NCI-H2171 treated with DMSO at 0.1 percent for 48 hours (cell line): ENCODE measurements at places on chromosomes 4 and X.

- no peak for DNase-seq
Measured at GRCh38 chrX:131762802-131763234, 218.9 kb downstream of the OR13H1 start.

GRCh38 chr4:126338548-126338947 lies 1023.8 kb downstream of the FAT4 start:
- DNase-seq, result peak; percentile 32

GRCh38 chr4:150960079-150960478 lies 55.0 kb downstream of the LRBA start:
- peak; percentile 15 for DNase-seq

GRCh38 chr4:1082215-1083182 lies 30.9 kb downstream of the RNF212 start:
- no peak for DNase-seq

DNA sequence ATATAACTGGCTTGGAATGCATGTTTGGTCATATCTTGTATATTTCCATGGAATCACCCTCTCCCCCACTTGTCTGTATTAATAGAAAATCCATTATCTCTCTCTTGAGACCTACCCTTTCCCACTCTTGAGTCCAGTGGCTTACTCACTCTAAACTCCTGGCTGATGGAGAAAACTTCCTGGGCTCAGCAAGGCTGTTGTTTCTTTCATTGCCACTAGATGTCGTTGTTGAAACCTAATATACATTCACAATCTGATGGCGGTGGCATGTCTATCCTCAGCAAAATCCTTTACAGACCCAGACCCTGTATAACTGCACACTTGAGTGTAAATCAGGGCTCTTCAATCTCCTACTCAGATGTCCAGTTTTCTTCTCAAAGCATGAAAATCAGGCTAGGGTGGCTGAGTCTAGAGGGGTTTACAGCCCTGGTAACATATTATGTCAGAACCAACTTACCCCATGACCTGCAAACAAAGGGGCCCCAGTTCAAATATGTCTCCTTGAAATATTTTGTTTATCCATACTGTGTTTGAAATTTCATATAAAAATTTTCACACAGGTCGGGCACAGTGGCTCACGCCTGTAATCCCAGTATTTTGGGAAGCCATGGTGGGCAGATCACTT lies 70.0 kb upstream of the FAM241A start:
- peak; percentile 19 for DNase-seq

DNA sequence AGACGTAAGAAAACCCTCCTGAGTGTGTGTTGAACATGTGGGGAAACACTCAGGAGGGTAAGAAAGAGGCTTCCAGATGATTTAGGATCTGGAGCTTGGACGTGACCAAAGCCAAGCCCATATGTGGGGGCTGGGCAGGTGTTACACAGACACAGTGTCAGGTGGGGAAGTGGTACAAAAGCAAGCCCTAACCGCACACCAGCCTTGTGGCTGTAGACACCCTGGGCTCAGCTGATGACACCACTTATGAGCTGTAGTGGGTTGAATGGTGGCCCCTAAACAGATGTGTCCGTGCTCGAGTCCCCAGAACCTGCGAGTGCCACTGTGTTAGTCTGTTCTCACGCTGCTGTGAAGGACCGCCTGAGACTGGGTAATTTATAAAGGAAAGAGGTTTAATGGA lies 25.0 kb upstream of the NSG1 start:
- DNase-seq, result no peak

GRCh38 chr4:86482306-86483172 lies 111.6 kb upstream of the PTPN13 start:
- no peak for DNase-seq

DNA sequence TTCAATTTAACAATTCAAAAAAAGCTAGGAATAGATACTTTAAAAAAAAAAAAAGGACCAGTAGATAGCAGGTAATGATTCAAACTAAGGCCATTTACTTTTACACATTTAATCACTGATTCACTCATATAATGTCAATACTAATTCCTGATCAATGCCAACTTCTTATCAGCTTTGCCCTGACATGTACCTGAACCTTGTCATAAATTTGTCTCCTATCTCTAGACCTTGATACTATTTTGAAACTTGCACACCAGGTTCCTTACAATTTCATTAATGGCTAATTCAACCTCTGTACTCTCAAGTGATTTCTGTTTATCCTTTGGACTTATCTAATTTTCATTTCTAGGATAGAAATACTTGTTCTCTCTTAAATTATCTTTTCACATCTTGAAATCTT lies 55.4 kb downstream of the UGT2B4 start:
- no peak for DNase-seq

DNA sequence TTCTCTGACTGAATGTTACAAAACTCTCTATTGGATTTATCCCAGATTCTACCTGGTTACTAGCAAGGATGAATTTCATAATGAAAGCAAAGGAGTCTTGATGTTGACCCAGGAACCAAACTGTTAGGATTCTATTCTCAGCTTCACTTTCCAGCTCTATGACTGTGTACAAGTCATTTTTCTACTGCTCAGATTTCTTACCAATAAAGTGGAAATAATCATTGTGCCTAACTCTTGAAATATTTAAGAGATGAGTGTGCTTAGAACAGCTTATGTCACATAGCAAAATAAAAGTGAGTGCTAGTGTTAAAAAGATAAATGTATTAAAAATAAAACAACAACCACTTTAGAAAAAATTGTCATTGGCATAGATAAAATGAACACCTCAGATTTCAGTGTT lies 45.6 kb downstream of the EPHA5 start:
- DNase-seq, result no peak

DNA sequence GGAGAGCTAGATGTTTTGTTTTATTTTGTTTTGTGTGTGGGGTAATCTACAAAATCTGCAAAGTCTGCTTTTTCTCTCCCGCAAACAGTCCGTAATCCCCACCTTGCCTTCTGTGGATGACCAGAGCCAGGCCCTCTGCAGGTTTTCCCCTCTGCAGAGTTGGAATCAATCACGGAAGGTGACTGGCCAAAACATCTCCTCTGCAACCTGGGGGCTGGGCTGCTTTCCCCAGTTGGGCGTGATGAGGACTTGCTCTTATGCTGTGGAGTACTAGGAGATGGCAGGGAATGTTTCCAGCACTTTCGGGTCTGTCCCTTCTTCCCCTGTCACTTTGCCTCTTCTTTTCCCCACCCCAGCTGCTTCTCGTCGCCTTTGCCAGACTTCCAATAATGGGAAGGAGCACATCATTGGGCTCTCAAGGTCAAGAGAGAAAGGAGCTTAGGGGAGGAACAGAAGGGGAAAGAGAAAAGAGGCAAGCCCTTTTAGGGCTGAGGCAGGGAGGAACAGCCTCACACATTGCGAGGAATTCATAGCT lies 1.1 kb downstream of the TMEM35A start:
- DNase-seq, result no peak

- DNase-seq, result no peak
Measured at GRCh38 chr4:105274504-105274903, 127.8 kb downstream of the TET2 start.

DNA sequence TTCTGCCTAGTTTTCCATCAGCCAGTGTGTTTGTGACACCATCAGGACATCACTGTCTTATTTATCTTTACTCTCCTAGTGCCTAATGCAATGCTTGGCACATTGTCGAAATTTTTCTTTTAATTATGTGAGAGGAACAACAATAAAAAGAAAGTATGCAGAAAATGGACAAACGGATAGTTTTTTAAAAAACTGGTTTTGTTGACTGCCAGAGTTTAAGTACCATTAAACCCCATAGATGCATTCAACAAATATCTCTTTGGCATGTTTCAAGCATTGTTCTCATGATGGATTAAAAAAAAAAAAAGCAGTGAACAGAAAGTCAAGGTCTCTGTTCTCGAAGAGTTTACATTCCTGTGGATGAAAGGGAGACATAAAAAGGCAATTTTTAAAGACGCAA lies 398.4 kb downstream of the PPP3CA start:
- DNase-seq, result no peak

DNA sequence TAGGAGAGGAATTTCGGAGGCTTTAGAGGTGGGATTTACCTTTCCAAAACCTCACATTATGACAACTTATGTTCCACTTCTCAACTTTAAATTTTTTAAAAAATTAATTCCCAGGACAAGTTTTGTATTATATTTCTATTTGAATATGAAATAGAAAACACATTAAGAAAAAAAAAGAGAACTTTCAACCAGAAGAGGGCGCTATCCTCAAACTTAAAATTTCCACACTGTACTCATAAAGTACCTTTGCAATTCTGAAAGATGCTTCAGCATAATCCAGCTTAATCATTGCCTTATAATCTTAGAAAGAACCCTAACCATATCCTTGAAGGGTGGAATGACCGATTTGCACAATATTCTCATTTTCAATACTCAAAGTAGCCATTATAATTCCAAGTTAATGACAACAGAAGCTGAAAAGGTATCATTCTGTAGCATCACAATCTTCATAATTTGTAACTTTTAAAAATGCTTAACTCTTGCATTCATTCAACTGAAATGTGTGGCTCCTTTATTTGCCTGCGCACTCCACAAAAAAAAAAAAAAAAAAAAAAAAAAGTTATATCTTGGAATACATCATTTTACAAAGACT lies 158.0 kb downstream of the KCNIP4 start:
- no peak for DNase-seq

DNA sequence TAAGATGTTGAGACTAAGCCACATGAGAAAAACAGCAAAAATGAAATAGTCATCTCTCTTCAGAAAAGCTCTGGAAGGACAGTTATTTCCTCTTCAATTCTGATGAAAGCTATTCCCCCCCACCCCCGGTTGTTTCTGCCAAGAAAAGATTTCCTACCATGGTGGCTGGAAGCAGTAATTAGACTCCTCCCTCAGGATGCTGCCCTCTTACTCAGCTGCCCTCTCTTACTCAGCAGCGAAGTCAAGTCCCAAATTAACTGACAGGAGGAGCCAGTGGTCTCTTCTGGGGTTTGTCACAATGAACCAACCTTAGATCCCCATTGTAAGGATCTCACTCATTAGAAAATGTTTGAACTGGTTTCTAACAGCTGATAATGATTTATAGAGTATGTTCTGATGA lies 38.0 kb downstream of the GPM6B start:
- no peak for DNase-seq

GRCh38 chr4:74174941-74175340 lies 17.0 kb downstream of the MTHFD2L start:
- no peak for DNase-seq

DNA sequence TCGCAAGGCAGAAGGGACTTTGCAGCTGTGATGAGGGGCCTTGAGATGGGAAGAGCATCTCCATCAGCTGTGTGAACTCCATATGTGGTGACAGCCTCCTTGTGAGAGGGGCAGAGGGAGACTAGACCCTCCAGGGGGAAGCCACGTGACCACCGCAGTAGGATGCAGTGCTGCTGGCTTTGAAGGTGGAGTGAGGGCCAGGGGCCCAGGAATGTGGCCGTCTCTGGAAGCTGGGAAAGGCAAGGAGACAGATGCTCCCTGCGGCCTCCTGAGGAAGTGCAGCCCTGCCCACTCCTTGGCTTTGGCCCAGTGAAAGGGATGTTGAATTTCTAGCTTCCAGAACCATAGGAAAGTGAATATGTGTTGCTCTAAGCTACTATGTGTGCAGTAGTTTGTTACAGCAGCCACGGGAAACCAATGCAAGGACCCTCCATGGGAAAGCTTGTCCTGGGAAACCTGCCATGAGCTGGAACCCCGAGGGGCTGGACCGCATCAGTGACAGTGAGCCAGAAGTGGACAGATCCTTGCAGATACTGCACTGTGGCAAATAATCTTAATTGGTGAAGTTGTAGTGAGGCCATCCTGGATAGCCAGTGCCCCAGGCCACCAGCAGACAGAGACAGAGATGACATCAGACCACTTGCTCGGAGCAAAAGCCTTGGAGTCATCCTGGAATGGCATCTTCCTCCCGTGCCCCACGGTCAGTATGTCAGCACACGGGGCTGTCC lies 35.4 kb upstream of the SORCS2 start:
- no peak for DNase-seq

DNA sequence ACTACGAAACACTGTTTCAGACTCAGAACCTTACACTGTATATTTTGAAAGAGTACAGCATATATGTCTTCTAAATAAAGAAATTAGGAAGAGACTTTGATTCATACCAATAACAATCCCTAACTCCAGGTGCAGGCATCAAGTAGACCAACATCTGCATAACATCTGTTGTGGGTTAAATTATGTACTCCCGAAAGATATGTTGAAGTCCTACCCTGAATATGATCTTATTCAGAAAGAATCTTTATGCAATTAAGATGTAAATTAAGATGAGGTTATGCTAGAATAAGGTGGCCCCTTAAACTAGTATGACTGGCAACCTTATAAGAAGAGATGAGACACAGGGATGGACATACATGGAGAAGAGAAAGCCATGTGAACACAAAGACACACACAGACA lies 117.9 kb downstream of the INPP4B start:
- DNase-seq, result no peak

DNA sequence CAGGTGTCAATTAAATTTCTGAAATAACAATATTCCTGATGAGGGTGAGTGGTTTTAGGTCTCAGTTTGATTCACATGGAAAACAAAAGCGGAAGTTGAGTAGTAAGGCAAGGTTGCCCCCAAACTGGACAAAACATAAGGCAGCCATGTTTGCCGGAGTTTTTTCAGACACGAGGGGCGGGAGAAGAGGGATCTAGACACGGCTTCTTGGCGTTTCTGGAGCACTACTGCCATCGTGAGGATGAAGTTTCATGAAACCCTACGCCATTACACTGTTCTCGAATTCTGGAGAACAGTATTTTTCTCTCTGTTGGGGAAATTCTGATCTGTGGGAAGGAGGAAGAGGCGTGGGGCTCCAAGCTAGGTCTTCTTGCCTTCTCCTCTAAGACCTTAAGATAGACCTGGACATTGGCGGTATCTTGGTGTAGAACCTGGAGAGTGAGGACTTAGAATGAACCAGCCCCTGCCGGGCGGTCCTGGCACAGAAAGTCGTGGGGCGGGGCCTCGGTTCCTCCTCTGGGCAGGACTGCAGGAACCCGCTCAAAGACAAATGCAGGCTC lies 160.3 kb downstream of the OR13H1 start:
- DNase-seq, result peak; percentile 1

GRCh38 chrX:45306794-45307193 lies 106.1 kb upstream of the DIPK2B start:
- DNase-seq, result no peak

GRCh38 chr4:76689145-76689817 lies 208.7 kb downstream of the SOWAHB start:
- DNase-seq, result peak; percentile 27

DNA sequence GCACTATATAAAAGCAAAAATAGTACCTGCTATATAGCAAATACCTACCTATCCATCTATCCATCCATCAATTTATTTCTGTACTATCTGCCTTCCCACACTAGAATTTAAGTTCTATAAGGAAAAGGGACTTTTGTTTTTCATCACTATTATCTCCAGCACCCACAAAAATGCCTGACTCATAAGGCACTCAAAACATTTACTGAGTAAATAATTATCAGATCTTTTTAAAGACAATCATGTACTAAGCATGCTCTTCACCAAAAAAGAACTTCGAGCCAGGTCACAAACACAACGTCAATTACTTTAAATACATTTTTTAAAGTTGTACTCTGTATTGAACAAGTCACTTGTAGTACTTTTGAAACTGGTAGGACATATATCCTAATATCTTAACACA lies 119.9 kb downstream of the FBXW7 start:
- DNase-seq, result no peak
